ENCODE measurements at places on chromosomes 1 and 21.

DNA sequence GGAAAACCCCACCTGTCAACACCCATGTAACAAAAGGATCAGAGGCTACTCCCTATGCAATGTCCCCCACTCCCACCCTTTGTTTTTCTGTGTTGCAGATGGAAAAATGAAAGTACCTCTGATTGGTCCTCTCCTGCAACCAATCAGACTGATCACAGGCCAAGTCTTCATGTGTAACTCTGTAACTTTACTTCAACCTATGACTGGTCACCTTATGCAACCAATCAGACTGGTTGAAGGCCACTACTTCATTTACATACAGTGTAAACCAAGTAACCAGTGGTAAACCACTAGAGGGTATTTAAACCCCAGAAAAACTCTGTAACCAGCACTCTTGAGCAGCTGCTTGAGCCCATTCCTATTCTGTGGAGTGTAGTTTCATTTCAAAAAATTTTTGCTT lies 266.3 kb upstream of the OLFM3 start:
- DNase-seq: no peak

DNA sequence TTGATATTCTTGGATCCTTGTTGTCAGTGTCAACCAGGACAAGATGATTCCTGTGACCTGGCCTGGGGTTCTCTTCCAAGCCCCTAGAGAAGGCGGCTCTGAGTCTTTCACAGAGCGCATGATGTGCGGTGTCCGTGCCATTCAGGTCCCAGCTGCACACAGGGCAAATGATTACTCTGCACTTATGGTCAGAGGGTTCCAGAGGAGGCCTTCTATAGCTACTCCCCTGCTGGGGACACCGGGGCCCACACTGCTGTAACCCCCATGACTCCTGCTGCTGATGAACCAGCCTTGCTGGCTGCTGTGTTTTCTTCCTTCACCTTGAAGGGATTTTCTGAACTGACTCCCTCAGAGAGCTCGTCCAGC lies 1.5 kb downstream of the PTGFRN start:
- DNase-seq: no peak

- DNase-seq: no peak
These were observed 210.9 kb downstream of the DSCAM start for GRCh38 chr21:40636026-40636425.

DNA sequence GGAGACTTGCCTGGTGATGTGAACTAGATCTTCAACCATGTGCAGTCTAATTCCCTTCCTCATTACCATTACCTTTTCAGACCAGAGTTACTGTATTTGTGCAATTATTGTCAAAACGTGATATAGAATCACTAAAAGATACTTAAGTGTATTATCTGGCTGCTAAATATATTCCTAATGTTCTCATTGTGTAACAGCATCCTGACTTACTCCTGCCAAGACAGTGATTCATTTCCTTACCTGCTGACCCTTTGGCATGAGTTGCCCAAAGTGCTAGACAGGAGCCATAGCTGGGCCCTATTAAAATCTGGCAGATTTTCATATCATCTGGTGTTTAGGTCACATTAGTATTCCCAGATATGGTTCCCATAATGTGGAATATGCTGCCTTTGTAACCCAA lies 598.3 kb upstream of the CAMK1G start:
- DNase-seq: no peak

DNA sequence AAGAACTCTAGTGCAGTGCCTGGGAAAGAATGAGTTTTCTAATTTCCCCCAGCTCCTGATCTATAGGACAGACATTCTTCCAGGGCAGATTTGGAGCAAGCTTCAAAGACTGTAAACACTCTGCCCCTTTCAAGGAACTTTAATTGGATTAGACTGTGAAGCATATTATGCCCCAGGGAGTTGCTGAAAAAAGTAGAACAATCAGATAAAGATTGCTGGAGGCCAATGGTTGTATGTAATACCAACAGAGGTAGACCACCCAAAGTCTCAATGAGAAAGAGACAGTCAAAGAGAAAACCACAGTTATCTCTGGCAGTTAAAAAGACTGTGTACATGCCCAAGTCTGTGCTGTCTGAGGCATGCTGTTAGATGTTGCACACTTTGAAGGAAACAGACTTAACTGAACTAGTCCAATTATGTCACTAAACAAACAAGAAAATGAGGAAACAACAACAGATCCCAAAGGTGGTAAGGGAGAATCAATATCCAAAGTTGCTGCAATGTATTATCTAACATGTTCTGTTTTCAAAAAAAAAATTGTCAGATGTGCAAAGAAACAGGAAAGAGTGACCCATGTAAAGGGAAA lies 24.4 kb downstream of the C4BPA start:
- DNase-seq: no peak

DNA sequence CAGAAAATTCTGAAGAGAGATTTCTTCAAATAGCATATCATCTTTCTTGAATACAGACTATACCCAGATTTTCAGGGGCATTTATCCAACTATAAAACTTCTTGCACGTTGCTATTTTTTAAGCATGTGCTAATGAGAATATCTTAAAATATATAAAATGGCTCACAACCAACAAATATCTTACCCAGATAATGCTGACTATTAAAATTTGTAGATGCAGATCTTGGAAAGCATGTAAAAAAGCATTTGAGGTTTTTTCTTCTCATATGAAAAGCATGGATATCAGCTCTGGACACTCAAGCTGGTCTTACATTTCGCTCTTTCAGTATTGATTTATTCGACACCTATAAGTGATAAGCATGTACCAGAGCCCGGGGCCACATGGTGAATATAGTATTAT lies 1187.7 kb upstream of the ADGRL4 start:
- no peak for DNase-seq

DNA sequence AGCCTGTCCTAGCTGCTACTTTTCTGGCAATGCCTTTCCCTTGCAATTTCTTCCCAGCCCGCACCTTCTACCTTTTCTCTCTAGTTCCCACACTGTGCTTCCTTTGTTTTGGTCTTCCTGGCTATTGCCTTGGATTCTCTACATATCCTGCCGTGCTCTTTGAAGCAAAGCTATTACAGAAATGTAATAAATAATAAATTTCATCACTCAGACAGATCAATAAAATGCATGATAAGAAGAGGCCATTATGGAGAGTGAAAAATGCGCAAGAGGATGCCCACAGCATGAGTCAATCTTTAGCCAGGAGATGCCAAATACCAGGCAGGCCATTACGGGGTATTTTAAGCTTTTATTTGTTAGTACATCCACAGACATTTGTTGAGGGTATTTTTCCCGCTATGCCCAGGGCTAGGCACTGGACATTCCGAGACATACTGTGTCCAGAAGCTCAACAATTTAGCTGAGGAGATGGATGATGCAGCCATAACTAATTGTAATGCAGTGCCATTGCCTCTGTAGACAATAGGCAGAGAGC lies 163.6 kb downstream of the ST6GALNAC3 start:
- no peak for DNase-seq

GRCh38 chr1:48730164-48730910 lies 46.4 kb downstream of the BEND5 start:
- DNase-seq: no peak

DNA sequence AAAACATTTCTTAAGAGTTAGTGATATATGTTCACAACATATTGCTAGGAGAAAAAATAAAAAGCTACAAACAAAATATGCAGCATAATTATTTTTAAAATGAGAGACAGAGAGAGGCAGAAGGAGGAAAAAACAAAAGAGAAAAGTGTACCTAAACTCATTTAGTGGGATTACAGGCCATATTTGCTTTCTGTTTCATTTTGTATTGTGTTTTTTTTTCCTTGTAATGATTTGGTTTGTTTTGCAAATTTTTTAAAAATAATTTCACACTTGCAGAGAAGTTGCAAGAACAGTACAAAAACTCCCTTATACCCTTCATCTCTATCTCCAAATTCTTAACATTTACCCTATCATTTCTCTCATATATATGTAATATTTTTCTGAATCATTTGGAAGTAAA lies 65.0 kb downstream of the LBR start:
- DNase-seq: no peak

DNA sequence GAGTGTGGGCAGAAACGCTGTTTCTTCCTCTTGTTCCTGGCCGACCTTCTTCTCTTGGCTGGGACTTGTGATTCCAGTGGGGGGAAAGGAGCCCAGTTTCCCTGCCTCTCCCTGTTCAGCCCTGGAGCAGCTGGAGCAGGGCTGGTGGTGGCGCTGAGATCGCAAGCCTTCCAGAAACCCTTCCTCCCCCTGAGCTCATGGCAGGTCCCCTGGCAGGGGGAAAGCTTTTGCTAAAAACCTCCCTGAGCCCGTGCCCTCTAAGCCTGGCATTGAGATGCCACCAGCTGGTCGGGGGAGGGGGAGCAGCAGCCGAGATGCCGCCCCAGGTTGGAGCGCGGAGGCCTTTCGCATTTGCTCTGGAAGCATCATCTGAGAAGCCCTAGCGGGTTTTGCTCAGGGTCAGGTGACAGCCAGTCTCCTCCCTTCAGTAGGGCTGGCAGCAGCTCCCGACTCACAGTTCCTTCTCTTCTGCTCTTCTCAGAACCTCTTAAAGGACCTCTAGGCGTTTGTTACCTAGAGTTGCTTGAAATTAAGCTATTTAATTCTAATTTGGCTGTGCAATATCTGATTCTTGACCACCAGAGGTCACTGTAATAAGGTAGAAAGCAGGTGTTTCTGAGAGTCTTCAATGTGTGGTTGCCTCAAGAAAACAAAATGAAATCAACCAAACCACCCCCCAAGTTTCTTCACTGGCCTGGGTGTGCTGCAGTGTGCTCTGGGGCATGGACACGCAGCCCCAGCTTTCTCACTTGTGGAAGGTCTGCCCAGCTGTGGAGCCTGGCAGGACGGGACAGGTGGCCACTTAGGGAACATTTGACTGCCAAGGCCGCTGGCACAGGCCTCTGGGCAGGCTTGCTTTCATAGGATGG lies 257.3 kb downstream of the CAMTA1 start:
- DNase-seq: no peak

- no peak for DNase-seq
These were observed 10.0 kb downstream of the TPM3 start for GRCh38 chr1:154181944-154182343.

DNA sequence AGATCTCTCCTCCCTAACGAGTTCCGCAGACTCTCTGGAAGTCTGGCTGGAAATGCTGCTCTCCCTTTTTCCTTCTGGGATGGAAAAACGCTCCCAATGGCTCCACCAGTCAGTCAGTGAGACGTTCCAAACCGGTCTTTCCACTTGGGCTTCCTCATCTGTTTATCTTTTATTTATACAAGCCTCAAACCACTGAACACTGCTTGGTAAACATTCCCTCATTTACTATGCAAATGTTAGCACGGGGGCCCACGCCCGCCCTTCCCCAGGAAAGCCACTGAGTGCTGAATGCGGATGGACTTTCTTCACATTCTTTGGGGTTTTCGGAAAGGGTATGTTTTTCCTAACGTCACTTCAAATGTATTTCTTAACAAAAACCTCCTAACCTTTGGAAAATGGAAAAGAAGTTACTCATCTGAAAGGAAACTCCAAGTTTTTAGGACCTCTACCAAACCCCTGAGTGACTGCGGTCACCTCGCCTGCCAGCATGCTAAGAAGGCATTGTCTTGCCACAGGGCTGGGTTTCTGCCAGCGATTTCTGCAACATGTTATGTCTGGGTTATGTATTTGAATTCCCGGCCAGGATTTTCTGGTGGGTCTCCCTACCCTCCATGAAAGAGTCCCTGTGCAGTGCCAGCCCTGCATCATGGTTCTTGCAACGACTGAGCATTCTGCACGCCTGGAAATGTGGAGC lies 14.0 kb upstream of the UMODL1 start:
- peak; percentile 62 for DNase-seq

- no peak for DNase-seq
These were observed 60.6 kb upstream of the CD34 start for GRCh38 chr1:207971331-207972219.

GRCh38 chr1:30366199-30366598 lies 357.2 kb downstream of the MATN1 start:
- DNase-seq: no peak

GRCh38 chr21:44681861-44682579 lies at the start of gene KRTAP12-1:
Gene KRTAP12-1, minus strand, starts transcription at chr21:44682163. Its CDS starts 40 bp downstream, at chr21:44682123.
- no peak for DNase-seq

- DNase-seq: no peak
These were observed 7.7 kb downstream of the RPE65 start for GRCh38 chr1:68442006-68442405.

DNA sequence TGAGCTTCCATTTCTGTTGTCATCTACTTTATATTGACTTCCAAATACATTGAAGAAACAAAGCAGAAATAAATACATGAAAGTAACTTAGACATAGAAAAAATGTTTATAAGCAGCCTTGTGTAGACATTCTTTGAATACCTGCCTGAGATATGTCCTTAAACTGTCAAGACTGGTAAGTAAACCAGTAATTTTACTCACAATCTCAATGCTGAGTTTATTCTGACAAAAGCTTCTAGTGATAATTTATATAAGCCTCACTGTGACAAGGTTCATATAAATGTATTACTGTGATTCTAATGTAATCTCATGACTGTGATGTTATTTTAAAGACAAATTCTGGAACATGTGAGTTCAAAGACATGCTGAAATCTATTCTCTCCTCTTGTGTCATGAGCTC lies 516.7 kb upstream of the B3GALT2 start:
- DNase-seq: no peak

GRCh38 chr1:214957330-214958137 lies 125.0 kb upstream of the KCNK2 start:
- DNase-seq: peak; percentile 40

GRCh38 chr1:978069-978834 lies 3.6 kb downstream of the PERM1 start:
- DNase-seq: no peak

GRCh38 chr1:54809496-54810074 lies 8.5 kb upstream of the TTC22 start:
- DNase-seq: no peak

DNA sequence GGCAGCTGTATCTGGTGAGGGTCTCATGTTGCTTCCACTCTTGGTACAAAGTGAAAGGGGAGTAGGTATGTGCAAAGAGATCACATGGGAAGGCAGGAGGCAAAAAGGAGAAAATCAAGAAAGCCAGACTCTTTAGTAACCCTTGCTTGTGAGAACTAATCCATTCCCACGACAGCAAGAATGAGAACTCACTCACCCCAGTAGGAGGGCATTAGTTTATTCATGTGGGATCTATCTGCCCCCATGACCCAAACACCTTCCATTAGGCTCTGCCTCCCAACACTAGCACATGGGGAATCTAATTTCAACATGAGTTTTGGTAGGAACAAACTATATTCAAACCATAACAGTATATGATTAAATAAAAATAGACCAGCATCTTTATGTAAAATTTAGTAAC lies 57.6 kb downstream of the ZNHIT6 start:
- DNase-seq: no peak

DNA sequence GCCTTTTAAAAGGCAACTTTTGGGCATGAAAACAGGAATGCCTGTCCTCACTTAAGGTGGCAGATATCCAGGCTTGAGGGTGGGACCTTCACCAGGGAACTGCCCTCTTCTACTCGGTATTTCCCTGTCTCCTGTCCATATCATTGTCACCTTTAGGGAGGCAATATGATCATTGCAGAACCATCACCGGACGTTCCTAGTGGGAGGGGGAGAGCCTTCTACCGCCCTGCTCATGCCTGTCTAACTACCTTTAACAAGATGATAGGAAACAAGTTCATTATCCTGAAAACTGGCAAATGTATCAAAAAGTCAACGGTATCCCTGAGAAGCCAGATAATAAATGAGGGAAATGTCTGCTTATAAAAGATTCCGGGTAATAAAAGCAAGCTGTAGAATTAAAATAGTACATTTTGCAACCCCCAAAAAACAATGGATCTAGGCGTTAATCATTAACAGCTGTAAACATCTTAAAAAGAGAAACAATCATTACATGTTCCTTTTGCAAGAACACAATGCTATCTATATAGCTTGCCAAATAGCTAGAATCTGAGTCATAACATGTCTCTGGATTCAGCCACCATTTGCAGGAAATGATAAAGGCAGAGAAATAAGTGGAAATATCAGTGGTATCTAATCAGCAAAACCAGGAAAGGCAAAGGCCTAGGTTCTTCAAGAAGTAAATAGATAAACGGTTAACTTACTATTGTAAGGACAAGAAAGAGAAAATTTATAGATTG lies 852.9 kb upstream of the ADGRL4 start:
- no peak for DNase-seq

Measured in GOT3 (cell line).